CD4-positive, alpha-beta T cell treated with Interleukin-4 for 4 hours (primary cell): ENCODE measurements at places on chromosomes 3 and 15.

DNA sequence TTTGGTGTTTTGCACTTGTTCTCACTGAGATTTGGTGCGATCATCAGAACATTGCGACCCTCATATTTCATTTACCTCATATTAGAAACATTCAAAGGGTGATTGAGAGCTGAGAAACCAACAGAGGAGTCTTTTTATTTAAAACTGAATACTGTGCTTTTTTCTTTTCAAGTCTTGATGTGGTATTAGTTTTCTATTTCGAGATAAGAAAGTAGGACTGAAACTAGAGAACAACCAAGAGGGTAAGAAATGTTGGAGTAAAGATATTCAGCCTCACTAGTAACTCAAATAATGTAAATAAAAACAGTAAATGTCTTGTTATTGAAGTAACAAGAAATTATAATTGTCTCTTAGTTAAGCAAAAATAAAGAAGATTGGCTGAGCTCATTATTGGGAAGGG lies 26.5 kb downstream of the EFHB start:
- no peak for DNase-seq

- DNase-seq: no peak
Observed at GRCh38 chr3:55198554-55198953, 270.7 kb upstream of the LRTM1 start.

- no peak for DNase-seq
Observed at GRCh38 chr15:78950902-78951840, 6.3 kb upstream of the CTSH start.

DNA sequence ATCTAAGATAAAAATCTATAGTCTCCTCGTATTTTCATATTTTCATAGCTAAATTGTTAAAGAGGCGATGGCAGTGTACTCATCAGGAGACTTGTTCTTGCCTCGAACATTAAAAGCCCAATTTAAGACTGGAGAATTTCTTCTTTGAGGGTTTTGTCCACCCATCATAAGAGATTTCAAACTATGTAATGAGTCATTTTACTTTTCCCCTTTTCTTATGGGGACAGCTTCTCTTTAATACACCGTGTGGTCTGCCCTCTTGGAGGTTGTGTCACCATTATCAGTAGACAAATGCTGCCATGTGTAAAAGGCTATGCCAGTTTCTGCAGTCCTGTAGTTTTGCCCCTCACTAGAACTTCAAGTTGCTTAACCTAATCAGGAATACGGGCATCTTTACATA lies 16.9 kb downstream of the TGFBR2 start:
- DNase-seq: no peak

GRCh38 chr3:17639765-17640164 lies 102.7 kb downstream of the TBC1D5 start:
- DNase-seq: no peak

DNA sequence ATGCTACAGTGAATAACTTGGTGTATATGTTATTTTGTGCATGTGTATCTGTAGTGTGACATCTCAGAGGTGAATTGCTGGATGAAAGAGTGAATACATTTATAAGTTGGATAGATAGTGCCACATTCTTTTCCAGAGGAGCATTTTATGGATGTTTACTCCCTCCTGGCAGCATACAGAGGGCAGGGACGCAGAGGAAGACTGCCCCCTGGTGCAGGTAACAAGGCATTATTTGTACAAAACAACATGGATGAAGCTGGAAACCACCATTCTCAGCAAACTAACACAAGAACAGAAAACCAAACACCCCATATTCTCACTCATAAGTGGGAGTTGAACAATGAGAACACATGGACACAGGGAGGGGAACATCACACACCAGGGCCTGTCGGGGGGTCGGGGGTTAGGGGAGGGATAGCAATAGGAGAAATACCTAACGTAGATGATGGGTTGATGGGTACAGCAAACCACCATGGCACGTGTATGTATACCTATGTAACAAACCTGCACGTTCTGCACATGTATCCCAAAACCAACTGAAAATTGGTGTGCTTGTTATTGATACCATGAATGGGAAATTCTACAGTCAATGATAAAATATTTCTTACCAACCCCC lies 57.9 kb upstream of the CTXND1 start:
- DNase-seq: no peak

DNA sequence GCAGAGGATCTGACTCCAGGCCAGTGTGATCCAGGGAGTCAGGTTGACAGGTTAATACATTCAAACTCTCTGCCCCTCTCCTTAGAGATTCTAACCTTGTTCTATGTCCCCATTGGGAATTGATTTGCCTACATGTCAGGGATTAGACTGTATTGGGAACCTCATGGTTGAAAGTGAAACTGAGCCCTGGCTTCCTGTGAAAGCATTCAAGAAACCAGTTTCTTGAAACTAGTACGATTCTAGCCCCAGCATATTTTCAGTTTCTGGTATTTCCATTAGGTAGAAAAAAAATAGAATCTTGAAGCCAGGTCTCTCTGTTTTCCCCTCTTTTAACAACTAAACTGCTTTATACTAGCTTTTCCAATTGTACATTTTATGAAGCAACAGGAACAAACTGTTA lies 140.4 kb upstream of the ABI3BP start:
- DNase-seq: no peak

GRCh38 chr15:80173022-80173759 lies 20.4 kb downstream of the FAH start:
- DNase-seq: peak; percentile 57

DNA sequence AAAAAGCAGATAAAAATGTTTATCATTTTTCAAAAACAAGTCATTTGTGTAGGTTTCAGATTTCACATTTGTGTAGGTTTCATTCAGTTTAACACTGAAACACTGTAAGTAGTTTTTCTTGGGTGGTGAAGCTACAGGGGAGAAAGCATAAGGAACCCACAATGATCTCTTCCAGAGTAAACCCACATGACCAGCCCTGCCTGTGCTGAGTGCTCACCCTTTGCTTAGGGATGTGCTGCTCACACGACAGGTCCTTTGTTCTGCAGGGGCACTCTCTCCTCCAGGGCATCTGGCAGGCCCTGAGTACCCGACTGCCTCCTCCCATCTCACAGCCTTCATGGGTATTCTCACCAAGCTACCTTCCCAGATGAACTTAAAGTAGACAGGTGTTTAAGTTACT lies 28.9 kb downstream of the ZXDC start:
- DNase-seq: no peak

- DNase-seq: no peak
Observed at GRCh38 chr3:45191924-45192417, 34.1 kb downstream of the TMEM158 start.

DNA sequence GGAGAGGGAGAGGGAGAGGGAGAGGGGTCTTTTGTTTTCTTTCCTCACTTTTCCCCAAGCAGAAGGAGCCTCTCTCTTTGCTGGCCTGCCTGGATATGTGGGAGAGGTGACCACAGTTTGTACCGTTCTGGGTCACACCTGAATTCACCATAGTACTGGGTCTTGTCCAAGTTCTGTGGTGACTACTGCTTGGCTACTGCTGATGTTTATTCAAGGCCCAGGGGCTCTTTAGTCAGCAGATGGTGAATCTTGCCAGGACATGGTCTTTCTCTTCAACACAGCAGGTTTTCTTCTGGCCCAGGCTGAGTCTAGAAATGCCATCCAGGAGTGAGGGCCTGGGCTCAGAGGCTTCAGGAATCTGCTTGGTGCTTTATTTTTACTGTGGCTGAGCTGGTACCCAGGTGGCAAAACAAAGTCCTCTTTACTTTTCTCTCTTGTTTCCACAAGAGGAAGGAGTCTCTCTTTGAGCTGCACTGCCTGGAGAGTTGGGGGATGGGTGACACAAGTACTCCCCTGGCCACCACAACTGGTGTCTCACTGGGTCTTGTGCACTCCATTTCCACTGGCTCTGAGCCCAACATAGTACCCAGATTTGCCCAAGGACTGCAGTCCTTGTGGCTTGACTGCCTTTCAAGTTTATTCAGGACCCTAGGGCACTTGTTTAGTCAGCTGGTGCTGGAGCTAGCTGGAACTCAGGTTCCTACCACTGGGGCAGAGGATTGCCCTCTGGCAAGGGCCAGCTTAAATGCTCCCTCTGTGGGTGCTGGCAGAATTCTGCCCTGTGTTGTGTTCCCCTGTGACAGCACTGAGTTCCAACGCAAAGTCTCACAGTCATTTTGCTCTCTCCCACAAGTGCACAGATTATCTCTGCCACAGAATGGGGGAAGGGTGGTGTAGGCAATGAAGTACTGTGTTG lies 16.8 kb upstream of the CCNDBP1 start:
- DNase-seq: no peak

GRCh38 chr3:5476403-5476802 lies 288.9 kb downstream of the EDEM1 start:
- no peak for DNase-seq

GRCh38 chr3:13549623-13550422 lies 898 bp downstream of the FBLN2 start:
- DNase-seq: no peak

GRCh38 chr15:96560246-96560895 lies 229.9 kb downstream of the NR2F2 start:
- no peak for DNase-seq

DNA sequence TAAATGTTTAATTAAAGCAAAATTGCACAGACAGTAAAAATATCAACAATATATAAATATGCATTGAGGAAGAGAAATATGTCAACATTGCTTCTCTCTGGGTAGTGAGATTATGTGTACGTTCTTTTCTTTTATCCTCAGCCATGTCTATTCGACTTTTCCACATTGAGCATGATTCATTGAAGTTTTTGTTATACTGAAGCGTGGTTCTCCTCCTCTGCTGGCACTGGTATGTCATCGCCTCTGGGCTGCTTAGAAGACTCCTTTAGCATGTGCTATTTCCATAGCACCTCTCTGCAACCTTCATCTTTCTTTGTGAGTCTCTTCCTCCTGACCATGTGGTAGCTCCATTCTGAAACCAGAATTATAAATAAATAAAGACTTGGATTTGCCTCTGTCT lies 65.8 kb upstream of the AKAP13 start:
- no peak for DNase-seq

DNA sequence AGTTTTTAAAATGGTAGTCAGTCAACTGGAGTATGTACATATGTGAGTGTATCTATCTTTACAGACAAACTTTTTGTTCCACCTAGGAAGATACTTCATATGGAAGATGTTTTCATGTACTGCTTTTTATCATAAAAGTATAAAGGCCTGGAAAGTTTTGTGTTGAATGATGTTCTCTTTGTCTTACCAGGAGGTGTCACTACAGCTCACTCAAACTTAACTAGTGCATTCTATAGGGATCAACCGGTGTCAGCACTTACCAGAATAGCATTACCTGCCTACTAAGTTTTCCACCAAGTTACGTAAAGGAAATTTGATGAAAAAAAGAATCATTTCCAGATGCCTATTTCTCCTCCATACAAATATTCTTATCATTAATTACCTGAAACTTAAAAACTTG lies 522.6 kb upstream of the SEMA6D start:
- DNase-seq: no peak

DNA sequence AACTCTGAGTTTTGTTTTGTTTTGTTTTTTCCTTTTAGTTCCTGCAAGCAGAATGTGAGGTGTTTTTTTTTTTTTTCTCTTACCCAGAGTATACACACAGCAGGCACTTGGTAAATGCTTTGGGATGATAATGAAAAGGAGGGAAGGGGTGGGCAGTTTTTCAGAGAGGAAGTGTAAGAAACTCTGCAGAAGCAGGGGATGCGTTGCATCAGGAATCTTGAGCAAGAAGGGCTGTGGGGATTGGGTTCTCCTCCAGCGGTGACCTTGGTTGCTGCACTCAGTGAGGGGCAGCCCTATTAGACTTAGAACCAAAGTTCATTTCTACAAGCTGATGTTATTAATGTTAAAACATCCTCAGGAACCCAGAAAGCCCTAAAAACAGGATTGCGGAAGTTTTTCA lies 32.2 kb upstream of the TMEM158 start:
- no peak for DNase-seq

DNA sequence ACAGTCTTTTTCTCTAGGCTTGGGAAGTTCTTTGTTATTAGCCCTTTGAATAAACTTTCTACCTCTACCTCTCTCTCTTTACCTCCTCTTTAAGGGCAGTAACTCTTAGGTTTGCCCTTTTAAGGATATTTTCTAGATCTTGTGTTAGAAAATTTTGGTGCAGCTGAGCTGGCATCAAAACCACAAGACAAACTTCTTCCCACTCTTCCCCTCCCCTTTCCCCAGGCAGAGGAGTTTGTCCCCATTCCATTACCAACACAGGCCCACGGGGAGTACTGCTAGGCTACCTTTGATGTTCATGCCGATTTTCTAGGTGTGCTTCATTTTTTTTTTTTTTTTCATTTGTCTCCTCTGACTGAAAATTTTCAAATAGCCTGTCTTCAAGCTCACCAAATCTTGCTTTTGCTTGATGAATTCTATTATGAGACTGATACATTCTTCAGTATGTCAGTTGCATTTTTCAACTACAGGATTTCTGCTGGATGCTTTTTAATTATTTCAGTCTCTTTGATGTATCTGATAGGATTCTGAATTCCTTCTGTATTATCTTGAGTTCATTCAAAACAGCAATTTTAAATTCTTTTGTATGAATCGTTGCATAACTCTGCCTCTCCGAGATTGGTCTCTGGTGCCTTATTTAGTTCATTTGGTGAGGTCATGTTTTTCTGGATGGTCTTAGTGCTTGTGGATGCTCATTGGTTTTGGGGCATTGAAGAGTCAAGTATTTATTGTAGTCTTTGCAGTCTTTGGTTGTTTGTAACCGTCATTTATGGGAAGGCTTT lies 112.0 kb downstream of the UBE2E2 start:
- no peak for DNase-seq

DNA sequence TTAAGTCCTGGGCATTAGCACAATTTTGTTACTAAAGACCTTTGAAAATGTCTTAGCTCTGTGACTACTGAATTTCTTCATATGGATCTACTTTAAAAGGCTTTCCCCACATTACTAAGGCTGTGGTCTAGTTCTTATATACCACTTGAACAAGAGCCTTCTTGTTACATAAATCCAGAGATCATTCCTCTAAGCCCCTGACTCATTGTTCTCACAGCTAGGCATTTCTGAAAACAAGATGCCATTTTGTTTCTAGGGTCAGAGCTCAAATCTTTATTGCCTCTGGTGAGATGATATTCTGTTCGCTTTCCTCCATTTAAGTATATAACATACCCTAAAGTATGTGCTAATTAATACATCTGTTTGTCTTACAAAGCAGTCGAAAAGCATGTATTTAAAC lies 29.8 kb upstream of the LPP start:
- DNase-seq: no peak

GRCh38 chr15:67792250-67792942 lies 32.9 kb upstream of the SKOR1 start:
- no peak for DNase-seq

- no peak for DNase-seq
Observed at GRCh38 chr3:156135921-156136638, 15.7 kb downstream of the KCNAB1 start.

- DNase-seq: no peak
Observed at GRCh38 chr3:13191016-13191415, 117.8 kb upstream of the IQSEC1 start.

- no peak for DNase-seq
Observed at GRCh38 chr3:16433701-16434151, 79.8 kb downstream of the RFTN1 start.

DNA sequence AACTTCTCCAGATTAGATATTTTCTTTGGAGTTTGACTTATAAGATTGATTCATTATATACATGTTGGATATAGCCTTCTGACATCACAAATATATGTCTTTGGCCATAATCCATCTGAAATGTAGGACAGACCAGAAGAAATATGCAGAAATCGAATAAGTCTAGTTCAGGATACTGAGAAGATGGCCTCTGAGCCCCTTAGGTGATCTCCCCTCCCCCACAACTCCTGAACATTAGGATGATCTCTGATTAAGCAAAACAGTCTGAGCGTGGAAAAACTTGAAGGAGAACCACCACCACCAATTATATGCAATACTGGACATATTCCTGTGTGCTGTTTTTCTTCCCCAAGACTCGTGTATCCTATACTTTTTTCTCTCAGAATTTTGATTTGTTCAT lies 3.2 kb downstream of the SETD5 start:
- no peak for DNase-seq

- peak; percentile 13 for DNase-seq
Observed at GRCh38 chr15:59051873-59052861, 52.8 kb upstream of the CCNB2 start.
